ENCODE measurements at places on chromosomes 2 and 18.

DNA sequence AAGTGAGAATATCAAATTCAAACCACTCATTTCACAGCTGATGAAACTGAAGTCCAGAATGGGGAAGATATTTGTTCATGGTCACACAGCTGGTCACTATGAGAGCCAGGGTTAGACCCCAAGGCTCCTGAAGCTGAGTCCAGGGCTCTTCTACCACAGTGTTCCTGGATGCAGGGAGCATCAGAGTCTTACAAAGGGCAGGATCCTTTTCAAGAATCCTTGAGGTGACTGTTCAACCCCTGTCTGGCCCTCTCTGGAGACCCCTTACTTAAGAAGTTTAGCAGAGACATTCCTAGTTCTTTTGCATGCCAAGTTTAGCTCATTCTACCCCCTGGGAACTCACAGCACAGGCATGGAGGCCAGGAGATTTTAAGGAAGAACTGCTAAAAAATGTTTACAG, 15.7 kb downstream of the PROKR1 start:
- no peak for DNase-seq

GRCh38 chr2:27448381-27448780, 6.2 kb downstream of the KRTCAP3 start:
- DNase-seq = no peak

GRCh38 chr18:54529444-54529843, 61.6 kb upstream of the DYNAP start:
- no peak for DNase-seq

DNA sequence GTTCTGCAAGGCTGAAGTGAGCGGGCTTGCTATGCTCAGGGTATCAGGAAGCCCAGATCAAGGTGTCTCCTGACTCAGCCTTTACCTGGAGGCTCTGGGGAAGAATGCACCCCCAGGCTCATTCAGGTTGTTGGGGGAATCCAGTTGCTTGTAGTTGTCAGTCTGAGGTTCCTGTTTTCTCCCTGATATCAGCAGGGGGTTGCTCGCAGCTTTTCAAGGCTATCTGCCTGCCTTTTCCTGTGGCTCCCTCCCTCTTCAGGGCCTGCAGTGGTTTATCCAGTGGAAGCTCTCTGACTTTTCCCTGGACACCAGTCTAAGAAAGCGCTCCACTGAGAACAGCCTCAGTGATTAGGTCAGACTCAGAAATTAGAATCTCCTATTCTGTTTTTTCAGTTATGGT, 116.6 kb downstream of the PTPRM start:
- DNase-seq = no peak

- DNase-seq = no peak
Measured at GRCh38 chr2:235535423-235536130, 41.7 kb downstream of the AGAP1 start.

GRCh38 chr2:224645722-224646121, 60.6 kb upstream of the CUL3 start:
- DNase-seq = no peak

- DNase-seq = no peak
Measured at GRCh38 chr18:11953113-11953512, 28.2 kb upstream of the IMPA2 start.

GRCh38 chr2:166673986-166674385, 179.9 kb upstream of the SCN7A start:
- DNase-seq = no peak

- no peak for DNase-seq
Measured at GRCh38 chr2:135186054-135186453, 134.0 kb downstream of the RAB3GAP1 start.

GRCh38 chr18:23703057-23703986, 14.1 kb downstream of the LAMA3 start:
- DNase-seq = no peak

DNA sequence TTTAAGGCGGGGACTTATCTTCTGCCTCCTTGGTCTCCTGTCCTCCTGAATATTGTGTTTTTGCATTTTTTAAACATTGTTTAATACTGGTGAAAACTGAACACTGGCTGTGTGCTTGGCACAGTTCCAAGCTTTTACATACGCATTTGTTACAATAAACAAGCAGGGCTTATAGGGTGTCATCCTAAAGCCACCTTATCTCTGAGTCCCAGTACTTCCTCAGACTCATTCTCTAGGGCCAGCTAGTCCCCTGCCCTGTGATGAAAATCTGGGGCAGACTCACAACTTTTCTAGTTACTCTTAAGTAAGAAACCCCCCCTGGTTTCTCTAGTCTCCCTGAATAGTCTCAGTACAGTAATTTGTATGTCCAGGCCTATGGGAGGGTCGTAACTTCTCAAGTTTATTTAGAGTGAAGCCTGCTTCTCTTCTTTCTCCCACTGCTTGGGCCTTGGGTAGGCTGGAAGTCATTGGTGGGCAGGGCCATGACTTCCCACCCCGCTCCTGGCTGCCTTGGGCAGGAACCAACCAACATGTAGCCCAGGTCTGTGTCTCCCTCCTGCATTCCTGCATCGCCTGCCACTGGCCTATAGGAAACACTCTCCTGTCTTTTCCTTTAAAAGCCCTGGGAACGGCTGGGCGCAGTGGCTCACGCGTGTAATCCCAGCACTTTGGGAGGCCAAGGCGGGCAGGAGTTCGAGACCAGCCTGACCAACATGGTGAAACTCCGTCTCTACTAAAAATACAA, 7.7 kb upstream of the KCNE4 start:
- no peak for DNase-seq

DNA sequence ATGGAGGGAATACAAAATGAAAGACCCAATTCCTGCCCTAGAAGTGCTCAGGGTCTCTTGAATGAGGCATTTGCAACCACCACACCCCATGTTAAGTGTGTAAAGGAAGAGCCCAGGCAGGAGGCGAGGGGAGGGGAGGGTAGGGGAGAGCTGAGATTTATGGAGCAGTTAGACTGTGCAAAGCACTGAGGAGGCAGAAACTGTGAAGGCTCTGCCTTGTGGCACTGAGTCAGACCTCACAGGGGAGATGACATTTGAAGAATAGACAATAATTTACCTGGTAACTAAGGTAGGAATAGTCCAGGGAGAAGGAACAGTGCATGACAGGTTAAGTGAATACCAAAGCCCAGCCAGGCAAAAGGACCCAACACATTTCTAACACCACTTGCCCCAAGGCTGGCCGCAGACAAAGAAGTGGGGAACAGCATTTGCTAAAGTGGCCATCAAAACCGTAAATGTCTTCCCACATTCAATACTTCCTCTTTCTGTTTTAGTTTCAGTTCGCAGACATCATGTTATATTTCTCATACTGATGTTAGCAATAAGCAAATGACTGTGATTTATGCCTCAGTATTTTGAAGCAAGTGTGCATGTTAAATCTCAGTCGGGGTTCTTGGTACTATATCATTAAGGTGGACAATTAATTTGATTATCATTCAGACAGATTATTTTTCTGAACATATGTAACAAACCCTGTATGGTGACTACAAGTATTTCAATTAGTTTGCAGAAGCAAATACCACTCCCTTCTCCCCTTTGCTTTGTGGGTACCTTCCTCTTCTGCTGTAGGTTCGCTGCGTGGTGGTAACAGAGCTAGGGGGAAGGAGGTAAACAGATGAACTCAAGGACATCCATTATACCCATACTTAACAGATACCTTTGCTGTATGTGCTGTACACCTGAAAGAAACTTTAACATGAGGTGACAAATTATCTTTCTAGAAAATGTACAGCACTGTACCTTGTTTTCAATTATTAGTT, 27.5 kb downstream of the CDH20 start:
- no peak for DNase-seq

DNA sequence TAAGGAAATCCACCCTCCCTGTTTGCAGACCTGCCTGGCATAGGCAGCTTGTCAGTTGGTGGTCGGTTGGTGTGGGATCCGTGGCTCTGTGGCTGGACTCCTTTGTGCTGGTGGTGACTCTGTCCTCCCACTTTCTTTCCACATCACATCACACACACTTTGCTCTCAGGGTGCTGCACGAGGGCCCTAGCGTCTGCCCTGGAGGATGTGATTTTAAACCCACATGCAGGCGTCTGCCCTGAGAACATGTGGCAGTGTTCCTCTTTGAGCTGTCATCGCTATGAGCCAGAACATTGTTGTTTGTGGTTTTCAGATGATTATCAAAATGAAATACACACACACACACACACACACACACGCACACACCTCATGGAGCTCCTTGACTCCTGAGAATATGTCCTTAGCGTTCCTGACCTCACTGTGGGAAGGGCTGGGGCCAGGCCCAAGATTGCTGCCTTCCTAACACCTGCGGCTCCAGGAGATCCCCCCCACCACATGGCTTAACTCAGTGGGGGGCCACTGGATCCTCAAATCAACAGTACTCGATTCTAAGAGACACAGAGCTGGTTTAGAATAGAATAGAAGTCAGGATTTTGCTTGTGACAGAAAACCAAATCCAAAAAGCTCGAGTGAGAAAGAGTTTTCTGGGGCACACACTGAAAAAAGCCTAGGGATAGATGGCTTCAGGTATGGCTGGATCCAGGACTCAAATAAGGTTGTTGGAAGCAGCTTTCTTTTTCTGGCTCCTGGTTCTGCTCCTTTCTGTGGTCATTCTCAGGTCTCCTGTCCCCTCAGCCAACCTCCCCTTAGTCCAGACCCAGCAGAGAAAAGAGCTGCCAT, 54.8 kb downstream of the RTP5 start:
- no peak for DNase-seq

GRCh38 chr2:224325941-224326340, 76.0 kb downstream of the FAM124B start:
- DNase-seq = no peak

GRCh38 chr18:36094431-36094830, 27.1 kb upstream of the RPRD1A start:
- no peak for DNase-seq

DNA sequence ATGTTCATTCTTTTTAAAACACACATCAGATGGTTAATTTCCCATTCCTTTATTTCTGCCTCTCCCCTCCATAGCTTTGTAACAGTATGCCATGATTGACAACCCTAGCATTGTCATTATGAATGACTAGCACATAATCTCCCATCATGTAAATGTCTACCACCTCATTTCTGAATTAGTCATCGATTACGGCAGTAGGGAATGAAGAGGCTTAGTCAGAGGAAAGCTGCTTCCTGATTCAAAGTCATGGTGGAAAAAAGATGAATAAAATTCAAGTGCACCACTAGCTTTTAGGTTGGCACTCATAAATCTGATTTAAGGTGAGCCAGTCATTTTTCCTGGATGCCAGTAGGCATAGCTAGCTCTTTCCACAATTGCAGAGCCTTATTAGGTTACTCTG, 19.1 kb upstream of the ACMSD start:
- DNase-seq = no peak

- DNase-seq = no peak
Measured at GRCh38 chr2:64975232-64975821, 13.9 kb upstream of the SLC1A4 start.

DNA sequence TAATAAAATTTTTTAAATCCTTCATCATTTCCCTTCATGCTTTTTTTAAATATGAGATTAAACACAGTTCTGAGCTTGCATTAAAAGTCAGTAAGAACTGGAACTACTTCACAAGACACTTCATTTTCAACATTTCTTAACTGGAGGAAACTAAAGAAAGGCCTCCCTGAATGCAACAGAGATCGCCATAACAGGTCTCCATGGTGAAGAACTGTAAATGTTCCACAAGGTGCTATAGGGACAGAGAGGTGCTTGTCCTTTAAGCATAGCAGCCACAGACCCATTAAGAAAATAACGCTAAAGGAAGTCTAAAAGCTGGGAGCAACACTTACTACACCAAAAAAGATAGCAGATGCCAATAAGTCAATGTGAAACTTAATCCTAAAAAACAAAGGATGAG, 8.5 kb downstream of the STAM2 start:
- DNase-seq = no peak

DNA sequence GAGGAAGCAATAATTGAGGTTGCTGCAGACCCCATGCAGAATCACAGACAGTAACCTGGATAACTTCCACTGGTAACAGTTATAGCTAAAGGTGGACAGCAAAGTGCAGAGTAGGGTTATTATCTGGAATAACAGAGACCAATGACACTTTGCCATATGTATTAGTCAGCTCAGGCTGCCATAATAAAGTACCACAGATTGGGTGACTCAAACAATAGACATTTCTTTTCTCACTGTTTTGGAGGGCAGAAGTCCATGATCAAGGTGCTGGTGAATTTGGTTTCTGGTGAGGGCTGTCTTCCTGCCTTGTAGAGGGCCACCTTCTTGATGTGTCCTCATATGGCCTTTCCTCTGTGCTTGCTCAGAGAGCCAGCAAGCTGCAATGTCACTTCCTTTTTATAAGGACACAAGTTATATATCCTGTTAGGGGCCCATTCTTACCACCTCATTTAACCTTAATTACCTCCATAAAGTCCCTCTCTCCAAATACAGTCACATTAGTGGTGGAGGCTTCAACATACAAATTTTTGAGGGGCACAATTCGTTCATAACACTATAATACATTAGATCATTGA, 191.0 kb upstream of the LRP1B start:
- no peak for DNase-seq

GRCh38 chr2:103859238-103859637, 994.7 kb upstream of the POU3F3 start:
- DNase-seq = no peak

DNA sequence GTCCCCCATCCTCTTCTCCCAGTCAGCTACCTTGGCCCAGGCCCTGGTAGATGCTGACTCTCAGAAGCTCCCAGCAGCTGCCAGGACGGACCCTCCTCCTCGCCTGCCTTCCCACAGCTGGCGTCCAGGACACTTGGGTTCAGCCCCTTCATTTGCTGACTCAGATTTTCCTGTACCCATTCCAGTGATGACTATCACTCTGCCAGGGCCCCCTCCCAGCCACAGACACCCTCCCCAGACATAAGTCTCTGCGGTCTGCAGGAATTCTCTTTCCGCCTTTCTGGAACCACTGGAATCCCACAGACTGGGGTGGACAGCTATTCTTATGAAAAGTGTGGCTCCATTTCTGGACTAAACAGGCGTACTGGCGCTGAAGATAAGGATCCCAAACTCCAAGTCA, 260.3 kb upstream of the EPAS1 start:
- DNase-seq = no peak

- DNase-seq = no peak
Measured at GRCh38 chr2:60000686-60001085, 552.8 kb downstream of the BCL11A start.

- DNase-seq = no peak
Measured at GRCh38 chr2:129755786-129756185, 223.7 kb upstream of the RAB6C start.

DNA sequence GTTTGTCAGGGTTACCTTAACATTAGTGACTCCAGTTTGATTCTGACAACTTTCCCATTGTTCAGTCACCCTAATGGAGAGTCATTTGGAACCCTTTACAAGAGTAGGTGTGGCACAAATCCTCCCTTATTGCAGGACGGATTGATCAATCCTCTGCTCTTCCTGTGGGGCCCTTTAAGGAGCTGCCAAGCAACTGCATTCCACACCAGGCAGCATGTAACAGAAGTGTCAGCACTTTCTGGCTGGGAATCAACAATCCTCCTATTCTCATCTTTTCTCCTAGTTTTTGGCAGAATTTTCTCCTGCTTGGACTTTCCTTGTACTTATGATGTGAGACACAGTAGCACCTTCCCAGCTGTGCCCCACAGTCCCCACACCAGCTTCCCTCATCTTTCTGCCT, 177.8 kb downstream of the ST6GAL2 start:
- no peak for DNase-seq

- no peak for DNase-seq
Measured at GRCh38 chr2:8457092-8457481, 224.8 kb upstream of the ID2 start.
